Stimulated activated CD8-positive, alpha-beta memory T cell treated with anti-CD3 and anti-CD28 coated beads, Interleukin-7, amount 100 ng/mL, for 4 hours (primary cell): ENCODE measurements at places on chromosomes 12 and 14.

DNA sequence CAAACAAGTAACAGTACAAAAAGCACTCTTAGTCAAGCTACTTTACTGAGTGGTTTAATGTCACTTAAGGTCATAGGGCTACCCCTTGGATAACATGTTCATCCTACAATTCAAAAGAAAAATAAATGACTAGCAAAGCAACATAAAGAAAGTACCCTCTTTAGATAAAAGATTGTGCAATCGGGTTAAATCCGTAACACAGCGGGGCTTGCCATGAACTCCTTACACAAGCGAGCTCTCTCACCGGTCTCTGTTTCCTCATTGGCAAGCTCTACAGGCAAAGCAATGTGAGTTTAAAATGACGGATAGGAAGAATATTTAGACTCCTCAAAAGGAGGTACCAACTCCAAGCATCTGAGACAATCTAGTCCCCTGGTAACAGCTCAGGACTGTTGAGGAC lies 140.6 kb downstream of the EGLN3 start:
- DNase-seq = no peak

DNA sequence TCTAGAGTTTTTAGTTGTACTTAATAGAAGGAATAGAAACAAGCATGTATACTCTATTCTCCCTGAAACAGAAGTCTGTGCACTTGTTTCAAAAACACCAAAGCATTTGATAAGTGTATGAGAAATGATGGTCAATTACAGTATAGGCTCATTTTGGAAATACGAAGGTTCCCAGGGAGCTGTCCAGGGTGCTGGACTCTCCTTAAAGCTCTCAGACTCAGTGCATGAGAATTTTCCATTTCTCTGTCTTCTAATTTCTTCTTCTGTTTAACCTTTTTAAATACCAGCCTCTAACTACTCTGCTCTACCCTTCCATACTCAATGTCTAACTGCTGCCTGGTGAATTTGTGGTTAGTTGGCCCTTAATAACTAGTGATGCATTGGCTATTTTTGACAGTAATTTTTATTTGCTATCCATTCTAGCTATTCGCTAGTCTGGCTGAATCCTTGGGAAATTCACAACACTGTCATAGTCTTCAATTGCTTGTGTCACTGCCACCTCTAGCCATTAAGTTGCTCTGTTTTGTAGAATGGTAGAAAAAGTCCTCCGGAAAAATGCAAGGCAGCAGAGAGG lies 229.2 kb downstream of the NRXN3 start:
- DNase-seq = no peak

- no peak for DNase-seq
These were observed 1.1 kb upstream of the AQP5 start for GRCh38 chr12:49960474-49961110.

DNA sequence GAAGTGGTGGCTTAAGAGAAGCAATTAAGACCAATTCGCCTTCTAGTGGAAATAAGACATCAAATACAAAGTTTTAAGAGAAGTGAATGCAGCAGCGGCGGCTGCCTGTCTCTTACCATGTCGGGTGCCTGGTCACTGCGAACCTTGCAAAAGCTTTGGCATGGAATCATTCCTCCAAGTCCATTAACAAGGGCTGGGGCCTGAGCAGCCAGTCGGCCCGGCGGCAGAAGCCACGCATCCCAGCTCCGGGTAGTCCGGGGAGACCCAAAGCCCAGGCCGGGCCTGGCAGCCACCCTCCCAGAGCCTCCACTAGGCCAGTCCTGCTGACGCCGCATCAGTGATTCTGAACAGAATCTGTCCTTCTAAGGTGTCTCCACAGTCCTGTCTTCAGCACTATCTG lies 321.0 kb downstream of the TMEM121 start:
- DNase-seq = no peak

DNA sequence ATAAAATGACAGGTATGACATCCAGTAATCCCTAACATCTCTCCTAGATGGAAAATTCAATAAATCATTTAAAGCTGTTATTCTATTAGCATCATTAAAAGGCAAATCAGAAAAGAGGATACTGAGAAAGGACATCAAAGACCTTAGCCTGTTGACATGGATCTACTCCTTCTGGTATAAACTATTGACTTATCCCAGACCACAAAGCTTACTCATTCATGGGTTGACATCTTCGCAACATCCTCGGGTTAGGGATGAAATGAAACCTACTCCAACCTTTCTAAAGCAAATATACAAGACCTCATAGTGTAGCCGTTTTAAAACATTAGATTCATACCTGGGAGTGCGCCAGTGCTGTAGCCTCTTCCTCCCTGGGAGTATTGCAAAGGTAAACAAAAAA lies 191.5 kb upstream of the BTG1 start:
- no peak for DNase-seq

DNA sequence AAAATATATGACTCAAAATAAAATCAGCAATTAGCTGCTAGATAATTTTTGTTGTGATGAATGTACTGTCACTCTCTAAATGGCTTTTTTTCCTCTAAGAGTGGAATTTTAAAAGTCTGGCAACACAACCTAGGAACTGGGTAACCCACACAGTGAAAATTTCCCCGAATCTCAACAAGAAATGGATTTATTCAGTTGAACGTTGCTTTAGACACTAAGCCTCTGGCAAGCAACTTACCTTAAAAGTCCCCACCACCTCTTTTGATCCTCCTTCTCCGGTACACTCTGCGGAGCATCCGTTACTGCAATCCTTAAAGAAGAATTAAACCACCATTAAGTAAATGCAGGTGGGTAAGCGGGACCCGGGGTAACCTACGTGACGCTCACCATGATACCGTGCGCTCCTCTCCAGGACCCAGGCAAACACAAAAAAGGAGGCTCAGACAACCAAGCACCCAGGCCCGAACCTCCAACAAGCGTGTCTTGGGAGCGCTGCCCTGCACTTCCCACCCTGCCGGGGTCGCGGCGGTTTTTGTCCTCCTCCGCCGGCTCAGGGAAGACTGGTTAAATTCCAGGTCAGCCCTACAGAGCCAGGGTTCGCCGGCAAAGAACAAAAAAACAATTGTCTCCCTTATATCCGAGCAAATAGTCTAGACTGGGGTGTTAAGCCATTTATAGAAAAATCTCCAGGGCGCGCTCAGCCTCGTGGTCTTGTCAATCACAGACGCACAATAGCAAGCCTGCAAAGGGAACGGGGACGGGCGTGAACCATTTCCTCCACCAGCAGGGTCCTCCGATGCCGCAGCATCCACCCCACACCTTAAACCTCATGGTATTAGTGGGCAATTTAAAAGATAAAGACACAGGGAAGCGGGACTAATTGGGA lies 47.1 kb downstream of the BCAT1 start:
- no peak for DNase-seq

DNA sequence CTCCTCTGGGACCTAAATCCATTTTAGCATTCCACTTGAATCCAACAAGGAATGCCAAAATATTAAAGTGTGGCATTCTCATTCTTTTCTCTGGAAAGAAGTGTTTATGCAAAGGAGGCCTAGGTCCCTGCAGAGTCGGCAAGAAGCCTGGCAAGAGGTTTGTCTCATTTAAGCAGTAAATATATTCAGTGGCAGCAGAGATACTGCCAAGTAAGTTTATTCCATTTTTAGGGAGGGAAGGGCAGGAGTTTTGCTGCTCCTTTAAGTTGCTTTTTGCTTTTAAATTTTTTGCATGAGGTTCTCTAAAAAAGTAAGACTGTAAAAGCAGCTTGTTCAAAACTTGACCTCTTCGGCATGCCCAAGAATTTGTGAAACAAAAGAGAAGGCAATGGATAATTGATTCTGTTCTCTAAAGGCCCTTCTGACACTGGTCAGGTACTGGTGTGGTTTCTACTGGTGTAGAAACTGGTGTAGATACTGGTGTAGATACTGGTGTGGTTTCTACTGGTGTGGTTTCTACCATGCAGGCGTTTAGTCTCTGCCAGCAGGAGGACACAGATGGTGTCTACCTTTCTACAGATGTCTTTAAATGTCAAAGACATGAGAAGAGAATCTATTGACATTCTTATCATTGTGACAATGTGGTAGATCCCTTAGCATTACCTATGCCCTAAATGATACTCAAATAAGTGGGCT lies 107.3 kb downstream of the SAMD4A start:
- DNase-seq = no peak
